SK-N-MC (cell line): ENCODE measurements at places on chromosomes 1 and 21.

GRCh38 chr1:165877940-165878556 lies 50.6 kb downstream of the UCK2 start:
- no peak for DNase-seq

DNA sequence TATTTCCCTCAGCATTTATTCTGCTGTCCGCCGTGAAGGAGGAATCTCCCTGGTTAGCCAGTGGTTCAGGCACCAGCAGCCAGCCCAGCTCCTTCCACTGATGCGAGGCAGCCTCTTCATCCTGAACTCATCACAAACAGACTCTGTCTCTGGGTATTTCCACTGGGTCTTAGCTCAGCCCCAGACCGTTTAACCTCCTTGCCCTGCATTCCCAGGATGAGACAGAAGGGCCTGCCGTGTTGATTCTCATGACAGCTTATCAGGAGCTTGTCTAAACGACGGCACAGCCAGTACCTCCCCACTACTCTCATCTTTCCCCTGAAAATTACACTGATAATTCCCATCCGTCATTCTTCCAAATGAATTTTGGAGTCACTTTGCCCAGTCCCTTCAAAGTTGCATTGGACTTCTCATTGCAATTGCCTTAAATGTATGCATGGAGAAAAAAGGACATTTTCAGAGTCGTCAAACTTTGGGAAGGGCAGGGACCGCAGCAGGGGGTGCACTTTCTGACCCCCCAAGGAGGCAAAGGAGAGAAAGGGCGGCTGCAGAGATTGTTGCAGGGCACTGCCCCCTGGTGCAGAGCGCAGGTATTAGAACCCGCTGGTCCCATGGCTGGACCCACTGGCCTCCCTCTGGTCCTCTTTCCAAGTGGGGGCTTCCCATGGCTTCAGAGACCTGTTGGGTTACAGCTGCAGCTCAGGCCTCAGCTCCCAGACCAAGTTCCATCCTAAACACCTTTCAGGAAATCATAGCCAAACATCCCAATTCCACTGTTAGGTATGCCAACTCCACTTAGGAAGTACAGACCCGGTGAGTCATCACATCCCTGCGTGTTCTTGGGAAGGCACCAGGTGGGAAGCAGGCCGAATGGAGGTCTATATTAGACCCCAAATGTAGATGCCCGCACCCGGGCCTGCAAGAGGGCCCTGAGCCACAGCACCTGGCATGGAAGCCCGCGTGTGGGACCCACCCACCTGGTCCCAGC lies 3.7 kb upstream of the MEGF6 start:
- no peak for DNase-seq

DNA sequence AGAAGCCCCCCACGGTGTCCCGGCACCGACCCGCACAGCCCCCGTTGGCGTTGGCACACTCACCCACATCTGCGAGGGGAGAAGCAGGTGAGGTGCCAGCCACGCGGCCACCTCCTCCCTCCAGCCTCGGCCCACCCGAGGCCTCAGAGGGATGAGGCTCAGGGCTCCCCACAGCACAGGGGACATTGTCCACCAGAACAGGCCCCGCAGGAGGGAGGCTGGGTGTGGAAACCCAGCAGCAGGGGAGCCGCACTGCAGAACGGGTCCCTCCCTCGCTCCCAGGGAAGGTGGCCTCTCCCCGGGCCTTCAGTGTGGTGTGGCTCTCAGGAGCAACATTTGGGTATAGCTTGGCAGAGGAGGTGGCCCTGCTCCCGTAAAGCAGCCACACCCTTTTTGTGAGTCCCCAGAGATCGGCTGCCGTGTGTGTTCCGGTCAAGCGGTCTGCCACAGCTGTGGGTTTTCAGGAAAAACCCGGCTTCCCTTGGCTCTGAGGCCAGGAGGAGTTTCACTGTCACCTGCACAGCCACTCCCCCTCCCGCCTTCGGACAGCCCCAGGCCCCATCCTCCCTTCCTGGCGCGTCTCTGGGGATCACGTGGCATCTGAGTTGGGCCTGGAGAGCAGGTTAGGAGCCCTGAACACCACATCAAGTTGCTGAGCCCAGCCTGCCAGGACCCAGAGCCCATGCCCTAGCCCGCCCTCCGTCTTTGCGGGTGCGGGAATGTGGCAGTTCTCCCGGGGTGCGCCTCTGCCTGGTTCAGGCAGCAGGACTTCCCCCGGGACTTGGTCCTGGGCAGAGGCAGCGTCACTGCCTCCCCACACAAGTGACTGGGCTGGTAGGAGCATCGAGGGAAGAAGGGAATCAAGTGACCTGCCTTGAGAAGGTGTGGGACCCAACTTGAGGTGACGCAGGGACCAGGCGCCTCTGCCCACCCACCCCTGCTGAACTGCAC lies 64.0 kb downstream of the MEGF6 start:
- DNase-seq, result no peak

DNA sequence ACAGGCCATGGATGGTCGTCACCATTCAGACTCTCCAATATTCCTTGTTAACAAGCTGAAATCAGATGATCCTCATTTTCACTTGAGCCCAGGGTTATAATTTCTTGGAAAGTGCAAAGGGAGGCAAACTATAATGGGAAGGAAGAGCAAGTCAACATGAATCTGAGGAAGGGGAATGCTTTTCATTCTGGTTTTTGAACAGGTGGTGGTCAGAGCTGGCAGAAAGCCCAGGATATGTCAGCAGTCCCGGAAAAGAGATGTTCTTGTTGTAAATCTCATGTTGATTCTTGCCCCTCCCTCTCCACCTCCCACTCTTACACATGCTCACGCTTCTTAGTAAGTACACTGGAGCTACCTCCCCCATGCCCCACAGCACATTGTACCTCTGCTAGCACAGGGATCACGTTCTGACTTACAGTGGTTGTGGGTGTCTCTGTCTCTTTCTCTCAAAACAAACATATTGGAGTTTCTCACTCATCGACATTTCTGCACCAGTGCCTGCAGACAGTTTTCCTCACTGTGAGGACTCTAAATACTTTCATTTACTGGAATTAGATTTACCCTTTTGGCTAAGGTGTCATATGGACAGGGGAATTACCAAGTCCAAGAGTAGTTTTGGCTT lies 77.6 kb downstream of the XCL2 start:
- no peak for DNase-seq

- DNase-seq, result no peak
Observed at GRCh38 chr21:31255036-31255435, 89.0 kb downstream of the TIAM1 start.

DNA sequence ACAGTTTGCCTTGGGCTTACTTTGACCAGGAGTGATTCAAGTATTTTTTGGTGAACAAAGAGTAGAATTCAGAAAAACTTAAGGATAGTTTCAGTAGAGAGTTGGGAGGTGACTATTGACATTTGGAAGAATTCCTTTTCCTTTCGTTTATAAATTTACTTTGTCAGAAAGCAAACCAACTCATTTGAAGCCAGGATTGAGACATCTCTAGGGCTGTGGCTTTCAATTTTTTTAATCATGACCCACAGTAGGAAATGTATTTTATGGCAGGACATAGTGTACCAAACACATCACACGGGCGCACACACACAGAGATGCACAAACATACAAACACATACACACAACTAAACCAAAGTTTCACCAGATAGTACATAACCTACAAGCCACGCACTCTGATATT lies 24.1 kb downstream of the NR5A2 start:
- DNase-seq, result no peak

GRCh38 chr1:207017615-207018559 lies 14.7 kb downstream of the C1orf116 start:
- no peak for DNase-seq

- DNase-seq, result no peak
Observed at GRCh38 chr1:64608005-64608650, 136.7 kb upstream of the RAVER2 start.

GRCh38 chr1:223133824-223134435 lies 9.1 kb downstream of the TLR5 start:
- no peak for DNase-seq

DNA sequence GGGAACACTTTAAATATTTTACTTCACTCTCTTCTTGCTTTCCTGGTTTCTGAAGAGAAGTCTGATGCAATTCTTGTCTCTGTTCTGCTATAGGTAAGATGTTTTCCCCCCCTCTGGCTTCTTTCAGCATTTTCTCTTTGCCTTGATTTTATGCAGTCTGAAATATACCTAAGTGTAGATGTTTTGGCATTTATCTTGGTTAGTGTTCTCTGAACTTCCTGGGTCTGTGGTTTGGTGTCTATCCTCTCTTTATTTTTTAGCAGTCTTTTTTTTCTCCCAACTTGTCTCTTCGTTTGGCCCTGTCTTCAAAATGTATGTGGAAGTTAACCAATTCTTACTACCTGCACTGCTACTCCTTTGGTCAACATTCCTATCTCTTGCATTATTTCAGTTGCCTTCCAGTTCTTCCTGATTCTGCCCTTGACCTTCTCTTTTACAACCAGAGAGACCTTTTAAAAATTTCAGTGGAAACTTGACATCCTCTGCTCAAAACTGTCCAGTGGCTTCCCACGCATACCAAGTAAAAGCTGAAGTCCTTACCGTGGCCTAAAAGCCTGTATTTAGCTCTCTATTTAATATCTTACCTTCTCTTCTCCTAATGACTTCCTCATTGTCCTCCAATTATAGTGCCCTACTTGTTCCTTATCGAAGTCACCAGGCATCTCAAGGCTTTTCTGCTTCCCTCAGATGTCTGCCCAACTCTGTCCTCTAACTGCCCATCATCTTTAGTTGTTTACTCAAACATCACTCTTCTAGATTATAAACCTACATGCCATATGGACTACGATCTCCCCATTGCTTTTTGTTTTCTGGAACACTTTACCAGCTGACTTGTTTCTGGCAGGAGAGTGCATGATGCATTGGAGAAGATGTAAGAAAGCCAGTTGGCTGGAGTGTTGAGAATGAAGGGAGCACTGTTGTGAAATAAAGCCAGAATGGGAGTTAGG lies 40.9 kb downstream of the RAP1A start:
- DNase-seq, result no peak
